ENCODE measurements at places on chromosomes 5 and 9.

GRCh38 chr5:67575087-67575486 lies 378.5 kb upstream of the CD180 start:
- no peak for DNase-seq

DNA sequence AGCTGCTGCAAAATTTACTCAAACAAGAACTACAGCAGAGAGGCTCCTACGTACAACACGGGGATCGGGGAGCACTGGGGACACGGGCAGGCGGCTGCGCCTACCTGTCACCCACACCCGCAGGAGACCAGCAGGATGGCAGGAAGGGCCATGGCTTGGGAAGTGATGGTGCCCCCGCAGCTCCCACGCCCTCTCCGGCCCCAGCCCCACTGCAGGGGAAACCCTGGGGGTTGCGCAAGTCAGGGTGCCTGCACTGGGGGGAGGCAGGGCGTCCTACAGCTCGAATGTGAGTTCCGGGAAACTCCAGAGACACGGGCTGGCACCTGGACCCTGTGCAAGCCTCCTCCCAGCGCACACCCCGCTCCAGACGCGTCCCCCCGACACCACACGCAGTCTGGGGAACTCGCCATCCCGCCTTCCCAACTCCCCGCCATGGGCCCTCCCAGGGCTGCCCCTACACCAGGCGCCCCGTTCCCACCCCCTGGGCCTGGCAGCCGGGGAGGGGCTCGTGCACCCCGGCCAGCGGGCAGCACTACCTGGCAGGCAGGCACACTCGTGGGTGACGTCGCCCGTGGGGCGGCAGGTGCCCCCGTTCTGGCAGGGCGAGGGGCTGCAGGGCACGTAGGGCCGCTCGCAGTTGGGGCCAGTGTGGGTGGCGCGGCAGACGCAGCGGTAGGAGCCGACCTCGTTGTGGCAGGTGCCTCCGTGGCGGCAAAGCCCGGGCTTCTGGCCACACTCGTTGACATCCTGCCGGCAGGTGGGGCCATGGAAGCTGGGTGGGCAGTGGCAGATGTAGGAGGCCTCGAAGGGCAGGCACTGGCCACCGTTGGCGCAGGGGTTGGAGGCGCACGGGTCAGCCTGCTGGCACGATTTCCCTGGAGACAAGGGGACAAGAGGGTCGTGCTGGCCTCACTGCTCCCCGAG lies 23.3 kb downstream of the NOTCH1 start:
- DNase-seq = no peak

GRCh38 chr5:130102960-130103359 lies 198.7 kb downstream of the CHSY3 start:
- no peak for DNase-seq

GRCh38 chr5:126615286-126615685 lies 14.5 kb downstream of the PHAX start:
- no peak for DNase-seq

DNA sequence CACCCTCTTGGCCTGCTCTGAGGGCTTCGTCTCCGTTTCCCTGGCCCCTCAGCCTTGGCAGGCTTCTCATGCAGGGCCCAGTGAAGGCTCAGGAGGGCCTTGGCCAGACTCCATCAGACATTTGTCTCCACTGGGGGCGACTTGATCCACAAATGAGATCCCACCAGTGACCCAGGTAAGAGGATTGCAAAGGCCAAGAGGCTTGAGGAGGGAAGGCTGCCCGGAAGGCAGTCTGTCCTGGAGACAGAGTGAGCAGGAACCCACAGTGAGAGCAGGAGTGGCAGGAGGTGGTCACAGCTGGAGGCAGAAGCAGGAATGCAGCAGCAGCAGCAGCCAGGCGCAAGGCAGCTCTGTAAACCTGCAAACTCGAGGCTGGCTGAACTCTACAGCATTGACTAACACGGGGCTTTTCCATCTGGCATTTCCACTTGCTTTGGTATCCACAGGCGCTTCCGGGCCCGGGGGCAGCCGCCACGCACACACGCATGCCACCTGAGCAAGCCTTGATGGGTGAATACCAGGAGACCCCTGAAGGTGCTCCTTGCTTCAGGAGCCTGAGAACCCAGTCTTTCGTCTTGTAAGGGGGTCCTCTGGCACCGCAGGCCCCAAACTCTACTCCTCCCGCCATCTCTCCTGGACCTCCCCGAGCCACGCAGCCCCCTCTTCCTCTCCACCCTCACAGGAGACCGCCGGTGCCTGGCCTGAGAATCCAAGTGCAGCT lies 14.7 kb downstream of the MGAT1 start:
- no peak for DNase-seq

GRCh38 chr5:74319076-74319475 lies 321.5 kb downstream of the ENC1 start:
- DNase-seq = no peak

GRCh38 chr9:92146610-92147009 lies 31.4 kb upstream of the SPTLC1 start:
- no peak for DNase-seq

- no peak for DNase-seq
These were observed 50.3 kb downstream of the GNAQ start for GRCh38 chr9:77981332-77981731.

DNA sequence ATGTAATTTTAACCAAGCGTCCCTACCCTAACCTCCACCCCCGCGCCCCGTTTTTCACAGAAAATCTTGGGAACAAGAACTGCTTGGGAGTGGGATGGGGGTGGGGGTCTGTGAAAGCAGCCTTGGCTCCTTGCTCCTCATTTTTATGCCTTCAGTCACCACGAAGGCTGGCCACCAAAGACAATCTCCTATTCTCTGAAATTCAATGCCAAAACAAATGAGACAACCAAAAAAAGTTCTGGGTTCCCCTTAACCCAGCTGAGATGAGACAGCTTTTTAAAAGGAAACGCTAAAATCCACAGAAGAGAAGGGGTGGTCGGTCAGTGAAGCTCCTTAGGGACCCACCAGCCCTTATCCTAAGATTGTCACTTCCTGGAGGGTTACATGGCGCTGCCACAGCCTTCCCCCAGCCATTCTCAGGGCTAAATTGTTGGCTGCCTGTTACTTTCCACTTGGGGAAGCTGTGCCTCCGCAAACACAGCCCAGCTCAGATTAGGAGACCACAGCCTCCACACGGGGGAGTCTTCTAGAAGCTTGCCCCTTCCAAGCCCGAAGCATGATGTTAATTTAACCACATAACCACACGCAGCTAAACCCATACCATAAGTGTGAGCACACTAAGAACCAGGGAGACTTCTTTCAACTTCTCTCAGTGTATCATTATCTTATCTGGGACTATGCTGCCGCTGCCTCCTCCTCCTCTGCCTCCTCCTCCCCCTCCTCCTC lies 136.3 kb downstream of the FOXD1 start:
- no peak for DNase-seq

DNA sequence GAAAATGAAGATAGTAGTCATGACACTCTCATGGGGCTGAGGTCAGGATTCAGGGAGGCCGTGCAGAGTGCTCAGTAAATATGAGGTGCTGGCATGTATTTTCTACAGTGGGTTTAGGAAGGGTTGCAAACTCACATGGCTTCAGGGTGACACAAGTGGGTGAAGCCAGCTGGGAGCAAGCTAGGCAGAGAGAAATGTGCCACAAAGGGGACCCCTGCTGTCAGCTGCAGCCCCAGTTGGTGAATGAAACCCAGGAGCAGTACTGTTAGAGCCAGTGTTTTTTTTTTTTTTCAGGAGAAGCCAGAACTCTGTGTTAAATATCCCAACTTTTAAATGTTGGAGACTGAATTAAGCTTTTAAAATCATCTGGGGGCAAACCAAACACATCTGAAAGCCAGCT lies 75.3 kb downstream of the INSYN2B start:
- DNase-seq = no peak

DNA sequence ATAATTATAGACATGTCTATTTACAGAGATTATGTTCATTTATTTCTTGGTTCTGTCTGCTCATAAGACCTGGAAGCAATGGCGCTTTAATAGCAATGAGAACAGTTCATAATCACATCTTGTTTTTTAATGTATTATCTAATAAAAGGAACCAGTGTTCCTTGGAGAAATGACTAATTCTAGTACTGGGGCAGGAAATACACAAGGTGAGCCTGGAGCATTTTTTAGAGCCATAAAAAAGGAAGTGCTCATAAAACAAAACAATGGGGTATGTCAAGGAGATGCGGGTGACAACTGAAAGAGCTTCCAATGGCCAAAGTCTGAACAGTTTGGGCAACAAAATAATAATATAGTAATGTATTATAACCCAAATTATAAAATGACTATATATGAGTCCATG lies 531.9 kb upstream of the CHD1 start:
- no peak for DNase-seq

- DNase-seq = no peak
These were observed 57.3 kb upstream of the C6 start for GRCh38 chr5:41270423-41271251.

DNA sequence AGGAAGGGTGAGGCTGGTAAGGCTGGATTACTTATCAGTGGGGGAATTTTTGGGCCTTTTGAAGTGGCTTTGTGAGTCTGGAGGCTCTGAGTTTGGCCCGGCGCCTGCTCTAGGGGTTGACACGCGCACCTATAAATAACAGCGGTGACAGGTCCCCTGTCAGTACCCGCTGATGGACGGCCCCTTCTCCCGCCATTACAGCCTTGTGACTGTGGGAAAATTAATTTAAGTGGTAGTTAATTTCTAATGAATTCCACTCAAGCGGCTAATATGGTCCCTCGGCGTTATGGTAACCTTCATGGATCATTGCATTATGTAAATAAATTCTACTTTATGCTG lies 16.5 kb downstream of the MRPL36 start:
- no peak for DNase-seq

DNA sequence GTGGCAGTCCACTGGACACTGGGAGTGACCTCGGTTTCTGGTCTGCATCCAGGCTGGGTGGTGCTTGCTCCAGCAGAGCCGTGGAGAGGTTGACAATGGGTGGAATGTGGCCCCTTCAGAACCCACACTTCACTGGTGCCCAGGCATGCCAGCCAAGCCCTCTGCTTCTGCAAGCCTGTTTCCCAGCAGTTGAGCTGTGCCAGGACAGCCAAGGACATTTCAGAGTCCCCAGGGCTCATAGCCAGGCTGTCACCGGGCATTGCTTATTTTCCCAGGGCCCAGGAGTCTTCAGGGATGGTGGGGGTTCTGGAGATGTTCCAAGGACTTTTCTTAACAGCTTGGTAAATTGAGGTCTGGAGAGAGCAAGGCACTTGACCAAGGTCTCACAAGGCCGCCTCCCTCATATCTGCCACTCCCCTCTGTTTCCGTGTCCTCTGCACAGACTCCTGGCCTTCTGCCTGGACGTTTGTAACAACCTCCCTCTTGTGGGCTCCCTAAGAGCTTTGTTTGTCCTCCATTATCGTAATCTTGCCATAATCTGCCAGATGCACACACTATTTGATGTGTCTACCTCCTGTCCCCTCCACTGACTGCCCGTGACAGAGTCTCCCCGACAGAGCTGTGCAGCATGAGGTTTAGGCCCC lies 3.8 kb upstream of the NDST1 start:
- DNase-seq = no peak

GRCh38 chr9:107982001-107982400 lies 492.4 kb upstream of the KLF4 start:
- no peak for DNase-seq

- DNase-seq = no peak
These were observed 55.0 kb downstream of the ZNF618 start for GRCh38 chr9:113931140-113931539.

DNA sequence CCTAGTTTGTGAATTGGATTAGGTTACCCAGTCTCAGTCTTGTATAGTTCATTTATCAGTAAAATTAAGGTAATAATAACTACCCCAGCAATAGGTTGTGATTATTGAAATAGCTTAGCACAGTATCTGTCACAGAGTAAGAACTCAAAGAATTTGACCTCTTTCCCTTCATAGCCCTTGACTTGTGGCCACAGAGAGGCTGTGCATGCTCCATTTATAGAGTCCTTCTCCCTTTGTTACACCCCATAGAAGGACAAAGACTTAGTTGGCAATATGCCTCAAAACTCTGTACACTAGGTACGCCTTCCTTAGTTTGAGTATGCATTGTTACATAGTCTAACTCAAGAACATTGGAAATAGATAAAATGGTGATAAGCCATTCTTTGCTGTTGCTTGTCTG lies 257.2 kb downstream of the KCTD16 start:
- no peak for DNase-seq

DNA sequence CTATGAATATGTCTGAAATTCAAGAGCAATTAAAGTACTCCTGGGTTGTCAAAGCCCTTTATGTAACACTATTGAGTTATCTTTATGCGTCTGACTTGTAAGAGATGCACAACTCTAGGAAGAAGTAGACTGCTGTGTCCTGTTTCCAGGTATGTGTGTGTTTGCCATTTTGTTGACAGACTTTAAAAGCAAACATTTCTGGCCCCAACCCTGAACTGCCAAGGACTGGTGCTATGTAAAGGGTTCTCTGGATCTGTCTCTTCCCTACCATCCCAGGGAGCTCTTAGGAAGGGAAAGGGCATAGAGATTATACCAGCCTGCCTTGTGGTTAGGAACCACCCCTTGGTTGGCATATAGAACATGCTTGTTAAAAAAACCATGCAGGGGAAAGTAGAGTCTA lies 12.1 kb downstream of the SLC22A5 start:
- DNase-seq = no peak

GRCh38 chr9:20593105-20593504 lies 29.2 kb downstream of the MLLT3 start:
- DNase-seq = no peak

- no peak for DNase-seq
These were observed 131.3 kb downstream of the MACIR start for GRCh38 chr5:103389846-103390245.

GRCh38 chr5:2529371-2530092 lies 221.9 kb downstream of the IRX2 start:
- DNase-seq = no peak

DNA sequence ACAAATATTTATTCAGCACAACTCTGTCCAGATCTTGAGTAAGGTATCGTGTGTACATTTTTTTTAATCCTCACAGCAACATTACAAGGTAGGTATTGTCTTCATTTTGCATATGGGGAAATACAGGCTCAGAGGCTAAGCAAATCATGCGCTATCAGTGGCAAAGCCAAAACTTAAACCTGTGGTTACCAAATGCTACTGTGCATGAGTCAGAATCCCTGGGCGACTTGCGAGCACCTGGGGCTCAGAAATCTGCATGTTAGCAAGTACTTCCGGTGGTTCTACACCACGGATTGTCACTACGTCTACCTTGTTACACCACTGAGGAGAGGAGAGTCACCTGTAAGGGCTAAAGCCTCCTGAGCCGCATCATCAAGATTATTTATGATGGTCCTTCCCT lies 21.3 kb downstream of the C5orf58 start:
- peak; percentile 60 for DNase-seq

GRCh38 chr9:33393581-33393980 lies 8.8 kb downstream of the AQP7 start:
- no peak for DNase-seq

GRCh38 chr9:134381671-134382516 lies 55.6 kb downstream of the RXRA start:
- peak; percentile 38 for DNase-seq

- DNase-seq = no peak
These were observed 107.6 kb downstream of the PLPP1 start for GRCh38 chr5:55427157-55427556.

- DNase-seq = no peak
These were observed 645.0 kb upstream of the KLF4 start for GRCh38 chr9:108134486-108135128.
